ENCODE measurements at places on chromosomes 2 and 18.

DNA sequence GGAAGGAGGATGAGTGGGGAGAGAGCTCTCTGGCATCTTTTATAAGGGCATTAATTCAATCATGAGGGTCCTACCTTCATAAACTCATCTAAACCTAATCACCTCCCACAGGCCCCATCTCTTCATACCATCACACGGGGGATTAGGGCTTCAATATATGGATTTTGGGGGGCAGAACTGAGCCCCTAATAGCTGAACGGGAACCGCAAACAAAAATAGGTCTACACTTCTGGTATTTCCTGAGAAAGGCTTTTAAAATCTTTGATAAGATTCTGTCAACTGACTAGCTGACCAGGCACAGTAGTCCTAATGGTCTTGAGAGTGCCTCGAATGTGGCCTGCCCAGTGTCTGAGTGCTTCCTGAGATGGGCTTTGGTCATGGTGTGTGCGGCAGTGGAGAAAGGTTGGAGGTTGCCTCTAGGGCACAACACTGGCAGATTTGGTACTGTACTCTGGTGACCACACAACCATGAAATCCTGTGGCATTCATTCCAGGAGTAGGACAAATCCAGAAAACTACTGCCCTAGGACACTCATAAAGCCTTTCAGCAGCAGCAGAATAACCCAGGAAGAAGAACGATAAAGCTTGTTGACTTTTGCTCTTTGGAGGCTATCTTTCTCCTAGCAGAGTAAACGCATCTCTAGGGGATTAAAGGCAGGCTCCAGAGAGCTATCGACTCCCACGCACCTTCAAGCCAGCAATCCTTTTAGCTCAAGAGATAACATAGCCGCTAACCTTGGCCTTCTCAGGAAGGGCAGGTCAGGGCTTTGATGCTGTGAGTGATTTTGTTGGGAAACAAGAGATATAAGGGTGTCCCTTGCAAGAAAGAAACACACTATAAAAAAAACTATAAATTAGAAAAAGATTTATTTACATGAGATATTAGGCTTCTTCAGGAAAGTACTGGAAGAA lies 12.3 kb upstream of the APOB start:
- no peak for DNase-seq

- no peak for DNase-seq
These were observed 1.6 kb downstream of the ST8SIA3 start for GRCh38 chr18:57353940-57354461.

- no peak for DNase-seq
These were observed at the start of gene FNDC4 for GRCh38 chr2:27494944-27495554. TSS of gene FNDC4 (minus strand) at chr2:27495200. CDS start at chr2:27494679, 521 bp downstream.

- DNase-seq: no peak
These were observed 156.4 kb upstream of the GALNT13 start for GRCh38 chr2:153715218-153715850.

DNA sequence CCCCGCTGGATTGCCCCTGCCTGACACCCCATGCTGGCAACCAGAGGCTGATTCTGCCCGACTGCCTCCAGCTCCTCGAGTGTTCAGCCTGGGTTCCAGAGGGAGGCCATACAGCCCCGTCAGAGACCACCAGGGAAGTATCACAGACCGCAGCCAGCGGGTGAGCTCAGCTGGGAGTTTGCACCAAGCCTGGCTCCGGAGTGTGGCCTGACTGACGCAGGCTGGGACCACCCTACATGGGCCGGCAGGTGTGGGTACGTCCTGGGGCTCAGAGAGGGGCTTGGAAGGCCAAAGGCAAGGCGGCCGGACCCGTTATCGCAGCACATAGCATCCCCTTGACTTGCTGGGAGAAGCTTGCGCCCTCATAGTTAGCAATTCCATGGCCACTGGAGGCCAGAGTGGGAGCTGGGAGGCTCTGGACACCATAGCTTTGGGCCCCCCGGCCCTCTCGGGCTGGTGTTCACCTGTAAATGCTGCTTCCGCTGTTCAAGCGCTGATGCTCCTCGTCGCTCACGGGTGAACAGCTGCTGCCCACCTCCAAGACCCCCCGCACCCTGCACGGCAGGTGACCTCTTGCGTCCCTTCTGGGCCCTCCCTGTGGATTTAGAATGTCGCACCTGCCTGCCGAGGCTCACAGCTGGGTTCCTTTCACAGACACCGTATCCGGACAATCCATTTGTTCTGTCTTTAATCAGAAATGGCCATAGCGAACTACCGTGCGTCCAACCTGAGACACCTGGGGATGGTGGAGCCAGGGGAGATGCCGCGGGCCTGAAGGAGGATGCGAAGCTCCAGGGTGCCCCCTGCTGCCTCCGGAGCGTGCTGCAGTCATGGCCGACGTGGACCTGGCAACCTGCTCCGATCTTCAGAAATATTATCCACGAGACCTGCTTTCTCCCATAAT lies 31.2 kb upstream of the SLC66A3 start:
- no peak for DNase-seq
